Activated CD4-positive, alpha-beta T cell treated with anti-CD3 and anti-CD28 coated beads, Interleukin-2, amount 50 U/mL, for 16 hours (primary cell): ENCODE measurements at places on chromosomes 4 and X.

GRCh38 chr4:10590896-10591295 is 93.7 kb downstream of the CLNK start:
- no peak for DNase-seq

DNA sequence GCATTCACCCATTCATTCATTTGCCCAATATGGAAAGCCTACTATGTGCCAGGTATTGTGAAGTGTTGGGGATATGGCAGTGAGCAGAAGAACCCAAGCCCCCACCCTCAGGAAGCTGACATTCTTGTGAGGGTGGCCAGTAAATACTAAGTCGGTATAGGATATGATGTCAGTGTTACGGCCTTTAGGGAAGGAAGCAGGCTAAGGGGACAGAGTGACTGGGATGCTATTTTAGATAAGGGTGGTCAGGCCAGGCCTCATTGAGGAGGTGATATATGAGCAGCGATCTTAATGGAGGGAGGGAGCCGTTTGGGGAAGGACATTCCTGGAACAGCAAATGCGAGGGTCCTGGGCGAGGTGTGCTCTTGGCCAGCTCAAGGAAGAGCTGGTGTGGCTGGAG is 2.0 kb downstream of the ATP6AP1 start:
- DNase-seq: no peak

- no peak for DNase-seq
These were observed 106.0 kb downstream of the ADRA2C start for GRCh38 chr4:3871881-3872833.

GRCh38 chr4:69860052-69860451 is at the start of gene SULT1E1:
Gene SULT1E1, minus strand, starts transcription at chr4:69860145. Its CDS starts 2,501 bp downstream, at chr4:69857644.
- DNase-seq: no peak

- DNase-seq: peak; percentile 68
These were observed 14.7 kb upstream of the ATP8A1 start for GRCh38 chr4:42671431-42672194.

DNA sequence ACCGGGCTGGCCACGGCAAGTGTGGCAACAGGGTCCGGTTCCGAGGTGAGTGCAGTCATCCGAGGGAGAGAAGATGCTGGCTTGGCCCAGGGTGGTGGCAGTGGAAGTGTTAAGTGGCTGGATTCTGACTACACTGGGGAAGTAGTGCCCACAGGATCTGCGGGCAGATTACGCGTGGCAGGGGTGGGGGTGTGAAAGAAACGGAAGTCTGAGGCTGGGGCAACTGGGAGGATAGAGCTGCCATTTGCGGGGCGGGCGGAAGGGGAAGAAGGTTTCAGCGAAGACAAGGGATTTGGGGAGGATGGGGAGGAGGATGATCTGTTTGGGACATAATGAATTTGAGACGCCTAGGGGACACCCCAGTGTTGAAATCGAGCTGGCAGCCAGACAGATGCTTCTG is 5.3 kb downstream of the RS1 start:
- DNase-seq: no peak

GRCh38 chr4:1409079-1409478 is 2.8 kb upstream of the NKX1-1 start:
- no peak for DNase-seq

DNA sequence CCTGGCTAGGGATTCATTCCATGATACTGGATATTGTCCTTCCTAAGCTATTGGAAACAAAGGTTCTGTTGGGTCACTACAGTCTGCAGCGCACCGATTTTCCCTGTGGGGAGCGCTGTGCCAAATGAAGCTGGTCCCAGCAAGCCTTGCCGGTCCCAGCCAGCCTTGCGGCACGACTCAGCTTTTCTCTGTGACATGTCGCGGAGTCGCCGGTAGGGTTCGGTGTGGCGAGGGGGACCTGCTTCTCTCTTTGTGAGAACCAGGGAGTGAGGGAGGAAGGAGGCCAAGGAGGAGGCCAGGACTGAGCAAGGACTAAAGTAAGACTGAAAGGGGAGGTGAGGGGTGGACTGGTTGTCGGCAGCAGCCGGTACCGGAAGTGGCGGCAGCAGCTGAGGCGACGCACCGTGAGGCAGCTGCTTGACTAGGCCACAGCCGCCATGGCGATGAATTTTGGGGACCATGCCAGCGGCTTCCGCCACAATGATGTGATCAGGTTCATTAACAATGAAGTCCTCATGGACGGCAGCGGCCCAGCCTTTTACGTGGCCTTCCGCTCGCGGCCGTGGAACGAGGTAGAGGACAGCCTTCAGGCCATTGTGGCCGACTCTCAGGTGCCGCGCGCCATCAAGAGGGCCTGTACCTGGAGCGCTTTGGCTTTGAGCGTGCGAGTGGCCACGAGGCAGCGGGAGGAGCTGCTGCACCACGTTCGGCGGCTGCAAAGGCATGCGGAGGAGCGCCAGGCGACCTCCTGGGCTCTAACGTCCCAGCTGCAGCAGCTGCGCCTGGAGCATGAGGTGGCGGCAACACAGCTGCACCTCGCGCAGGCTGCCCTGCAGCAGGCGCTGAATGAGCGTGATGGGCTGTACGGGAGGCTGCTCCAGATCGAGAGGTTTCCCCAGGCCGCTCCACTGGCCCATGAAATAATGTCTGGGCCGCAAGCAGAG is at the start of gene TEX13D:
TSS of gene TEX13D (plus strand) at position 180 of the 944 bp plus-strand sequence. CDS start at position 438, 258 bp downstream.
- no peak for DNase-seq

DNA sequence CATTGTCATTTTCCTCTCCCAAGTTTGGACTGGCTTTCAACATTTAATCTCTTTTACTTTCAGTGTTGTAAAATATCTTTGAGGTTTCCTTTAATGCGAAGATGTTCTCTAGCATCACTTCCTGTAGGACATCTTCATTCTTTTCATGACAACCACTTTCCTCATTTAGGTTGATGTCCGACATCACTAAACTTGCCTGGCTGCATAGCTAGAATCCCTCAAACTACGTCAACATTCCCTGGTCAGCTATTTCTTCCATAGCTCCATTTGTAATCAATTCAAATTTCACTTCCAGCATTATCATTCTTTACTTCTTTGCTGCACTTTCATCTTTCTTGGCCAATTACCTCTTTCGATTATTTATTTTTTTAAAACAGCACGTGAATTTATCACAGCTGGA is 198.6 kb upstream of the EMCN start:
- DNase-seq: no peak

DNA sequence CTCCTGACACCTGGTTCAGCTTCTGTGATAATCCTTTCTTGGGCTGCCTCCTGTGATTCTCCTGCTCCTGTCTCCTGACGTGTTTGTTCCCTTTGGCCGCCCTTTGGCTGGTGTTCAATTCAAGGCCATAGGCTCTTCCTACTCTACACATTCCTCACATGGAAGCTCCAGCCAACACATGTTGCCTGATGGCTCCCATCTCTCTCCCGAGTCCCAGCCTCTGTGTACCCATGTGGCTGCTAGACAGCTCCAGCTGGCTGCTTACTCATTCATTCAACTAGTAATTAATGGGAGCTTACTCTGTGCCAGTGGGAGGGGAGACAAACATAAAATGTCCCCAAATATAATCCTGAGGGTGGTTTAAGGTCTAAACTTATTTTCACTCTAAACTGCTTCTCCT is 9.2 kb upstream of the MED28 start:
- no peak for DNase-seq

GRCh38 chrX:43557792-43558191 is 98.3 kb upstream of the MAOA start:
- DNase-seq: peak; percentile 63

- no peak for DNase-seq
These were observed 46.4 kb downstream of the GPAT3 start for GRCh38 chr4:83582289-83582785.

DNA sequence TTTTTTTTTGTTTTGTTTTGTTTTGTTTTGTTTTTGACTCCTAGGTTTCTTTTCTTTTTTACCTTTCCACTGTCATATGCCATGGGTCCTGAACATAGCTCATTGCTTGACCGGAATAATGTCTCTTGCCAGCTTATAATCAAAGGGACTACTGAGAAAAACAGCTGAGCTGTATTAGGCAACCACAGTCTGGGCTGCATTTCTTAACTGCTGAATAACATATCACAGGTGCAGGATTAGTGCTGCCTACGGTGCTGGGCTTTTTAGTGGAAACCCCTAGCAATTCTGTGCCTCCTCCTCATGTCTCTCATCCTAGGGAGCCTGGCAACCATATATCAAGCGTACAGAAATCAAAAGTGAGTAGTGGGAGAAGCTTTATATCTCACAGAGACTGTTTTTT is 333.5 kb downstream of the BMPR1B start:
- DNase-seq: no peak

- no peak for DNase-seq
These were observed 109.2 kb downstream of the MAPK10 start for GRCh38 chr4:86250619-86251018.

- no peak for DNase-seq
These were observed 41.2 kb downstream of the ANXA5 start for GRCh38 chr4:121655320-121656268.

GRCh38 chr4:22338796-22339195 is 177.1 kb downstream of the ADGRA3 start:
- no peak for DNase-seq

- peak; percentile 60 for DNase-seq
These were observed 19.8 kb upstream of the HSFX4 start for GRCh38 chrX:149909324-149910177.

DNA sequence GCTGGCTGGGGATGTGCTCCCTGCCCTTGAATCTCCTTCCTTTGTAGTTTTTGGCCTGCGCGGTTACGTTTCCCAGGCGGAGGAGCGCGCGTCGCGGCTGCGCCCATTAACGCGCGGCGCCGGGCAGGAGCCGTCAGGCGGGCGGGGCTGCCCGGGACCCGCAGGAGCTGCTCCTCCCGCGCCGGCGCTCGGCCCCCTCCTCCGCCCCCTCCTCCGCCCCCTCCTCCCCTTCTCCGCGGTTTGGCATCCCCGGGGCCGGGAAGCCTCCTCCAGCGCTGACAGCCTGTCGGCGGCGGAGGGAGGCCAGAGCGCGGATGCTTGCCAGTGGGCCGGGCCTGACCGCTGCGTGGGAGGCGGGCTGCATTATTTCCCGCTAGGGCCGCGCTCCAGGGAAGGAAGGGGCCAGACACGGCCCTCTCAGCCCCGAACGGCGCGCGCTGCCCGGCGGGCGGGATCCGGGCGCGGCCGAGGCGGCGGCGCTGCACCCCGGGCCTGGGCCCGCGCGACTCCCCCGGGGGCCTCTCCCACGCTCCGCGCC is at the start of gene DCLK2:
TSS of gene DCLK2 (plus strand) at position 405 of the 538 bp plus-strand sequence. CDS start 583 bp downstream, outside the sequence.
- no peak for DNase-seq

- DNase-seq: peak; percentile 13
These were observed 95.8 kb downstream of the MGST2 start for GRCh38 chr4:139761461-139761860.

DNA sequence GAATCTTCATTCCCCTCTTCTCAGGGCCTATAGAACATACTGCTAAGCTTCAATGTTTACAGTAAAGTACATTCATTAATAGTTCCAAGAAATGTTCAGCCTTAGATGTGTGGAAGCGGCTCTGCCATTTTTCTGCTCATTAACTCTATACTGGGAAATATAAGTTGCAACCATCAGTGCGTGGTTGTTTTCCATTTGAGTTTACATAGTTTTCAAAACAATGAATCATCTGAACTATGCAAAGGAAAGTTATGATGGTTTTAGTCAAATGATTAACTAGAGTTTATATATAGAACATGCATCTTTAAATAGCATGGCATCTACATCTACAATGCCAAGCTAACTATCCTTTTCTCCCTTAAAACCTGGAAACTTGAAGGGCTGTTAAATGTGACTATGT is 29.6 kb downstream of the LEF1 start:
- DNase-seq: peak; percentile 35

DNA sequence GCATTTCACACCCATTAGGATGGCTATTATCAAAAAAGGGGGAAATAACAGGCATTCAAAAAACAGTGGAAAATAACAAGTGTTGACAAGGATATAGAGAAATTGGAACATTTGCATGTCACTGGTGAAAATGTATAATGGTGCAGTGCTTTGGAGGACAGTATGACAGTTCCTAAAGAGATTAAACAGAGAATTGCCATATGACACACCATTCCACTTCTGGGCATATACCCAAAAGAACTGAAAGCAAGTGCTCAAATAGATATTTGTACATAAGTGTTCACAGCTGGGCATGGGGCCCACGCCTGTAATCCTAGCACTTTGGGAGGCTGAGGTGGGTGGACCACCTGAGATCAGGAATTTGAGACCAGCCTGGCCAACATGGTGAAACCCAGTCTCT is 348.1 kb downstream of the NR3C2 start:
- DNase-seq: no peak

DNA sequence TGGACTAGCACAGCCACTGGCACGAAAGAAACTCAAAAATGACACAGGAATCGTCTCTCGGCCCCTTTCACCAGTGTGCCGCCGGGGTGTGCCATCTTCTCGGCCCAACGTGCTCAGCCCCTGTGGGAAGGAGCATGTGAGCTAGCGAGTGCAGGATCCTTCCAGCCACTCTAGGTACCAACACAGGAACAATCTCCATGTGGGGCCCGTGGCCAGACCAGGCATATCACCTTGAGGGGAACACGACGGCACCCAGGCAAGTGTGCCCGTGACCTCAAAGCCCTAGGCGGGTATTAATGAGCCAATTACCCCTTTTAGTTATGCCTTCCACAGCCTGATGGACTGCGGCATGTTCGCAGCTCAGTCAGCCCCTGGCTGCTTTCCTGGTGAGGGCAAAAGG is 231.5 kb downstream of the FAT4 start:
- no peak for DNase-seq

DNA sequence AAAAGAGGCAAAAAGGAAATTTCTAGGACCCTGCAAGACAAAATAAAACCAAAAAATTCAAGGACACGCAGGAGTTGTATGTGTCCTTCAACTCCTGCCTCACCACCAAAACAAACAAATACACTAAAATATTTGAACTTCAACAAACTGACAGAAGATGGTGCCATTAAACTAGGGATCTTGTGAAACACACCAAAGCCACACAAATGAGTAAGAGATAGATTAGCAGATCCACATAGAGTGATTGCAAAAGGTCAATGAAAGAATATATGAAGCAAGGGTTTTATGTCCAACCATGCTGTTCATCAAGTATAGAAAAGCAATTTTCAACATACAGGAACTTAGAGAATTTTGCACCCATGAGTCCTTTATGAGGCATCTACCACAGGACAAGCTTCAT is 40.1 kb upstream of the SCML1 start:
- DNase-seq: no peak

GRCh38 chr4:100797791-100798190 is 280.0 kb upstream of the EMCN start:
- DNase-seq: no peak

DNA sequence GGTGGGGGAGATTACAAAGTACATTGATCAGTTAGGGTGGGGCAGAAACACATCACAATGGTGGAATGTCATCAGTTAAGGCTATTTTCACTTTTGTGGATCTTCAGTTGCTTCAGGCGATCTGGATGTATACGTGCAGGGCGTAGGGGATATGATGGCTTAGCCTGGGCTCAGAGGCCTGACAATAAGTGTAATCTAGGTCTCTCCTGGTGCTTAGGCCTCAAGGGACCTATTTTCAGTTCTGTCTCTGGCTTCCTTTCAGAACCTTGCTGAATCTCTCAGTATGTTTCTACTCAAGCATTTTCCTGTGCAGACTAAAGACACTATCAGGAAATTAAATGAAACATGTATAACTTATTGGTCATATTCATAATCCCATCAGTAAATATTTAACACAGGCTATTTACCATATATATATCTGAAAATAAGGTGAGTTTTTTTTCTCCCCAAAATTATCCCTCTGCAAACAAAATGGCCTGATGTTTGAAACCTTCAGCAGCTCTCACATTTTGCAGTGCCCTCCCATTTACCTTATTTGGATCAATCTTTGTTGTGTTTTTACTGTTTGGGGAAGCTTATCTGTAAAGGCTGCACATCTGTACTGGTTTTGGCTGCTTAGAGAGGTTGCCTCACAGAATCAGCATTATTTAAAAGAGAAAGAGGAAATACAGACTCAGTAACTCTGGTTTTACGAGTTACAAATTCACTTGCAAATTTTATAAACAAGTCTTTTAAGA is 2.3 kb upstream of the ZCCHC4 start:
- no peak for DNase-seq
